ENCODE measurements at places on chromosomes 6 and 20.

- DNase-seq, result no peak
These were observed 436.4 kb downstream of the QKI start for GRCh38 chr6:163850874-163851273.

DNA sequence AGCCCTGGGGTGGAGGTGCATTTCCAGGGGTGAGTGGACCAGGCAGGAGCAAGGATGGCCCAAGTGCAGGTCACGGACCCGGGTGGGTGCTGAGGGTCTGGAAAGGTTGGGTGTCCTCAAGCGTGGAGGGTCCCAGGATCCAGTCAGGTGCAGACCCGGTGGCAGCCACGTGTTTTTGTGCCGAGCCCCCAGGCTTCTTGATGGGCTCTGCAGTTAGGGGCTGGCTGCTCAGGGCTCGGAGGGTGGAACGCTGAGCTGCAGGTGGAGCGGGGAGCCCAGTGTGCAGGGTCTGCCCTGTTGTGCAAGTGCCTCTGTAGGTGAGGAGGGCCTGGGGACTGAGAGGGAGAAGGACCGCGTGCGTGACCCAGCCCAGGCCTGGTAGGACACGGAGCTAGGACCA lies 70.9 kb upstream of the HLA-E start:
- DNase-seq, result no peak

- DNase-seq, result no peak
These were observed 45.8 kb upstream of the CLIC5 start for GRCh38 chr6:46061497-46061896.

DNA sequence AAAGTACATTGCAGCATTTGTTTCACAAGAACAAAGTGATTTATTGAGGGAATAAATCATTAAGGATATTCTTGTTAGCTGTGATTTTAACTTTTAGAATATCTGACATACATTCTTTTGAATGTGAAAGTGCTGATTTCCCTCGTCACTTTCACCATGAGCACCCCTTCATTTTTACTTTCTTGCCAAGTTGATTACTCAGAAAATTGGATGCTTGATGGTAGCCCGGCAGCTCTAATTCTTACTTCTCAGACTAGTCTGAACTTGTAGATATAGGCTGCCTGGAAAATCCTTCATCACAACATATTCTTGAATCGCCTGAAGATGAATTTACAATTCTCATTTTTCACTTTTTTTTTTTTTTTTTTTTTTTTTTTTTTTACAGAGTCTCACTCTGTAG lies 147.1 kb upstream of the SMLR1 start:
- DNase-seq, result no peak

- DNase-seq, result peak; percentile 51
These were observed 21.6 kb upstream of the TULP4 start for GRCh38 chr6:158290659-158291058.

DNA sequence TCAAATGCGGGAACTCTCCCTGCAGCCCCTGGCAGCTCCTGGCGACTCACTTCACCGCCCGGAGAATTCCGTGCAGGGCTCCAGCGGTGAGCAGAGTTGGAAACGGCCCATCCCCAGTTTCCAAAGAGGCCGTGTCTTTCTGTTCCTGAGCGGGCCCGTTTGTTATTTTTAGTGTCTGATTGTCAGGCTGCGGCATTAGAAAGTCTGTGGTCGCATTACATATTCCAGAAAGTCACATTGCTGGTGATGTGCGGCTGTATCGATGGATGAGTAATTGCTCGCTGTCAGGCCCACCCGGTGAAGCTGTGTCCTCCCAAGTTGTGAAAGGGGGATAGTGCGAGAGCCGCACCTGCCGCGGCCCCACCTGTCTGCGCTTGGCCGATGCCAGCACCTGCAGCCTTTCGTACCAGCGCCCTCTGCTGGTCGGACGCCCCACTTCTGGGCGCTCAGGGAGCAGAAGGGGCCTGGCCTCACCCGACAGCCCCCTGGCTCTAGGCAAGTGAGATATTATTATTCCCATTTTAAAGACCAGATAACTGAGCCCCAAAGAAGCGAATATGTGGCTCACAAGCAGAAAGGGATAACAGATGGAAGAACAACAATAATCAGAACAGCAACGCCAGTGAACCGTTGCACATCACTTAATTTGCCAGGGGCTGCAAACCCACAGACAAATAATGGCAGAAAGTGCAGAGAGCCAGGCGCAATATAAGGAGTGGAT lies 244.9 kb downstream of the TSHZ2 start:
- peak; percentile 81 for DNase-seq

GRCh38 chr6:45574885-45575284 lies 197.2 kb upstream of the SUPT3H start:
- no peak for DNase-seq

DNA sequence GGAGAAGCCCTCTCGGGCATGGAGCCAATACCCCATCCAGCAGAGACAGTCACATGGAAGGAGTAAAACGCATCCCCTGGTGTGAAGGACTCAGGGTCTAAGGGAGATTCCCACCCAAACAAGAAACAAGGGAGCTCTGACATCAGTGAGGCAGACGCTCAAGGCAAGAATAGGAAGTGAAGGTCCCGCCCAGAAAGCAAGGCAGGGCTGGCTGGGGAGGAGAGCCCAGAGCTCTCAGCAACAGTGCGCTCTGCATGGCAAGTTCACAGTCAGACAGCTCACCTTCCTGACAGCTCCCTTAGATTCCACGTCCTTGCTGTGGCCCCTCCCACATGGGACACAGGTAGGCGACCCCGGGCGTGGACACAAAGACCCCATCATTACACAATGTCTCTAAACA lies 85.6 kb downstream of the TTLL2 start:
- DNase-seq, result no peak

- no peak for DNase-seq
These were observed 17.9 kb downstream of the RNF24 start for GRCh38 chr20:3997446-3997845.

- DNase-seq, result no peak
These were observed 122.6 kb upstream of the IFNGR1 start for GRCh38 chr6:137341681-137342195.

DNA sequence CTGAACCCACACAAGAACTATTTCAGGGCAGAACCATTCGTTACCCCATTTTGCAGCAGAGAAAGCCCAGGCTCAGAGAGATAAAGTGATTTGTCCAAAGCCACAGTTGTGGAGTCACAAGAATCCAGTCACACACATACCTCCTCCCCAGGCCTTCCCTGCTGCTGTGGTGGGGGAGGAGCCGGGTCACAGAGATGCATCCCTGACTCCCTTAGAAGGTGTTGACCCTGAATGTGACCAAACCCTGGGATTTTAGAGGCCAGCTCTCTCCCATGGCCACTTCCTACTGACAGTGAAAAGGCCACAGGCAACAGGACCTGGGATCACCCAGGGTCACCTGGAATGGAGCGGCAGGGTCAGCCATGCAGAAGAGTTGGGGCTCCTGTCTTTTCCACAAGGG lies 48.6 kb downstream of the CHMP4B start:
- no peak for DNase-seq

DNA sequence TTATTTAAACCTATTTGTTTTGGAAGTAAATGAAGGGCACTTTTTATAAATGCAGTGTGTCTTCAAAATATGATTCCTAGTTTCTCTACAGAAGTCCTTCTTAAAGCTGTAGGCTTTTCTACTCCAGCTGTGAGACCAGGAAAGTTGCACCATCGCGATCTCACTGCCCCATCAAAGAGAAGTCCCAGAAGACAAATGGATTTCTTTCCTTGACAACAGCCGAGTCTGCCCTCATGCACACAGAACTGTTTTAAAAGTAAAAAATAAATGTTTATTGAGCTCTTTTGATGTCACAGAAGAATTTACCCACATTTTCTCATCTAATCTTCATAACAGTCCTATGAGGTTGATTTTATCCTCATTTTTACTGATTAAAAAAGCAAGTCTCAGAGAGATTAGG lies 324.4 kb upstream of the NT5E start:
- no peak for DNase-seq

- no peak for DNase-seq
These were observed 38.3 kb upstream of the FAM184A start for GRCh38 chr6:119116712-119117281.

DNA sequence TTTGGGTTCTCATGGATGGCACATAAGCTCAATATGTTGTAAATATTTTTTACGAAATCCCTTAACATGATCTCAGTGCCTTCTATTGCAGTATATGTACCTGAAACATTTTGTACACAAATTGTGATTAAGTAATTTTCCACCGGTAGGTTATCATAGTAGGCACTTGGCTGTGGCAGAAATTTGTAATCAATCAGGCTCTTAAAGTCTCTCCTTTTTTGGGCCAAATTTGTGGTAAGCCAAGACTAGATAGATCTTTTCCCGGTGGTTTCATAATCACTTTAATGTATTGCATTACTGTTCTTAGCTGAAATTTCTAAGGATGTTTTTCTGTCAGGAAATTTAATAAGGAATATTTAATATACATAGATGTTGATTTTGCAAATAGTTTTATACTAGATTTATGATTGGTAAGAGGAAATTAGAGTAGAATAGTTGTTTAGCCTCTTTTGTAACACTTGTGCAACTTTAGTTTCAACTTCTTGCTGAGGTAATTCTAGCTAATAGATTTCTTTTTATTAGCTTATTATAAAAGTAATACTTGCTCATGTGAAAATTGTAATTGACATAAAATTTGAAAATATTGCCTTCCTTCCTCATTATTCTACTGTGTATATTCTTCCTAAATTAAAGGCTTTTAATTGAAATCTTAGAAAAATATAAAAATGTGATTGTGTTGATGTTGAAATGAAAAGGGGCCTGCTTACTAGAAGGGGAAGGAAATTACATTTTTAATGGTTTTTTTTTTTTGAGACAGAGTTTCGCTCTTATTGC lies 3.2 kb downstream of the PCMT1 start:
- no peak for DNase-seq

DNA sequence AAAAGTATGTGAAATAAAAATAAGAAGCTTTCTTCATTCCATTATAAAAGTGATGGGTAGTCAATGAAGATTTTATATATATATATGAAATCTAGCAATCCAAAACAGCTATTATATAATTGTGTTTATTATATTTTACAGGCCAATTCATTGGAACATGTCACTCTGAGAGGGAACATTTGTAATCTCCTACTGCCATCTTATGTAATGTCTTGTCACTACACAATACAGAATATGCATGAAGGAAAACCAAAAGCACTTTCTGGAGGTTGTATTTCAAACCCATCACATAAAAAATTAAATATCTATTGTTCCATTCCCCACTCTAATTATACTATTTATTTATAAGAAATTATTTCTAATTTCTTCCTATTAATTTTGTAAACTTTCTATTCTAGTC lies 31.5 kb upstream of the IRAK1BP1 start:
- no peak for DNase-seq

DNA sequence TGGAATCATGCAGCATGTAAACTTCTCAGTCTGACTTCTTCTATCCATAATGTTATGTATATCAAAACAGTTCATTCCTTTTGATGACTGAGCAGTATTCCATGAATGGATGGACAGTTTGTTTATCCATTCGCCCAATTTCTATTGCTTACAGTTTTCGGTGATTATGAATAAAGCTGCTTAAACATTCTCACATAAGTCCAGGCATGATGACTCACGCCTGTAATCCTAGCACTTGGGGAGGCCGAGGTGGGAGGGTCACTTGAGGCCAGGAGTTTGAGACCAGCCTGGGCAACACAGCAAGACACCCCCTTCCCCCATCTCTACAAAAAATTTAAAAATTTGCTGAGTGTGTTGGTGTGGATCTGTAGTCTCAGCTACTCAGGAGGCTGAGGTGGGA lies 22.9 kb upstream of the HMGA1 start:
- DNase-seq, result no peak

DNA sequence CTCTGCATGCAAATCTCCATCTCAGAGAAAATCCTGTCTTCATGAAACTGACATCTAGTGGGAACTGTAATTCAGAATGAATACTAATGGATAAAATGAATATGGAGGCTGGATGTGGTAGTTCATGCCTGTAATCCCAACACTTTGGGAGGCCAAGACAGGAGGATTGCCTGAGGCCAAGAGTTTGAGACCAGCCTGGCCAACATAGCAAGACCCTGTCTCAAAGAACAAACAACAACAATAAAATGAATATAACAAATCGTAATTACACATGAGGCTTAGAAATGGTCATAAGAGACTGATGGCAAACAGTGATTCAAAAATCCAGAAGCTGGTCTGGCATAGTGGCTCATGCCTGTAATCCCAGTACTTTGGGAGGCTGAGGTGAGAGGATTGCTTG lies 44.6 kb upstream of the DSN1 start:
- DNase-seq, result no peak

DNA sequence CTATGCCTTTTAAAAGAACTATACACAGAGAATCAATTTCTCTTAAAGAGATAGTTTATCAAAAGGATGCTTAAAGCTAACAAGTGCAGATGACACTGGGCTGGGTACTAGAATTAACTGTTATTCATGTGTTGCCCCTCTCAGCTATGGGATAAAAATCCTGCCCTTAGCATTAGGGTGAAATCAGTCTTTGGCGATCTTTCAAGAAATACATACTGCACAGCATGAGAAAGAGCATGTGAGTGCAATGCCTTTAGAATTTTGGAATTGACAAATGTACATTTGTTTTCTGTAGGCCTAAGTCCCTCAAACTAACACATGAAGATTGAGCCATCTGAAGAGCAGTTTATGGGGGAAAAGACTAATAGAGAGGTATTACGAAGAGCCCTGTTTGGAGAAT lies 115.4 kb downstream of the ZFP64 start:
- no peak for DNase-seq

DNA sequence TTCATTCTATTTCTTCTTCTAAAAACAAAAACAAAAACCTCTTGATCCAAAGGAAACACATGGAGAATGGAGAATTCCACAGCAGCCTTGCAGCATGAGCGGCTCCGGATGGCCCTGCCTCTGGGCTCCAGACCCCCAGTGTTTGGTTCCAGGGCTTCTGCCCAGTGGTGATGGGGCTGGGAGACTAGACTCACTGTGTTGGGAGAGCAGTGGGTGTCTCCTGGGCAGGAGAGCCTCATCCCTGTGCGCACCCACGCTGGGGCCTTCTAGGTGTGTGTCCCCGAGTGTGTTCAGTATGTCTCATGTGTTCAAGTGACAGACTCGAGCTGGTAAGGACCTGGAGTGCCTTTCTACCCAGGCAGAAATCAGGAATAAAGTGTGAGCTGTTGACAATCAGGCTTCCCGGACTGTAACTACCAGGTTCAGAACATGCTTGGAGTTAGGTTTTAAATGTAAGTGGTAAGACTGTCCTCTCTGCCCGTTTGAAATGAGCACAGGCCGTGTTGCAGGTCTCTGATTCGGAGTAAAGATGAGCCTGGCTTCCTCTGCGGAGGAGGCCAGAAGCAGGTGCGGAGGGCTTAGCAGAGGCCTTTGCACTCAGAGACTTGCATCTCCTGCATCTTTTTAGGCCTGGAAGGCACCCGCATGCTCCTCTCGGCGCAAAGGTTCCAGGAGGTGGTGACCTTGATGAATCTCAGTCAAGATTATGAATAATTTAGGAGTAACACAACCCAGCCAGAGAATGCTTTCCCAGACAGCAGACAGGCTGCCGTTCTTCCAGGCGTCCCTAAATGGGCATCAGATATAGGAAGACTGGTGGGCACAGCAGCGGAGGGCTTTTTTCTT lies 253.6 kb downstream of the CDH26 start:
- no peak for DNase-seq

Measured in activated CD4-positive, CD25-positive, alpha-beta regulatory T cell treated with anti-CD3 and anti-CD28 coated beads, Interleukin-2, amount 50 U/mL, for 72 hours (primary cell).